Foreskin keratinocyte (primary cell): ENCODE measurements at places on chromosomes 12 and 14.

- no peak for DNase-seq
Measured at GRCh38 chr14:50774542-50775267, 56.3 kb downstream of the NIN start.

- peak; percentile 83 for DNase-seq
Measured at GRCh38 chr12:98439981-98440581, 75.3 kb upstream of the TMPO start.

GRCh38 chr12:45660330-45660729 lies 69.2 kb upstream of the ARID2 start:
- DNase-seq, result peak; percentile 89

DNA sequence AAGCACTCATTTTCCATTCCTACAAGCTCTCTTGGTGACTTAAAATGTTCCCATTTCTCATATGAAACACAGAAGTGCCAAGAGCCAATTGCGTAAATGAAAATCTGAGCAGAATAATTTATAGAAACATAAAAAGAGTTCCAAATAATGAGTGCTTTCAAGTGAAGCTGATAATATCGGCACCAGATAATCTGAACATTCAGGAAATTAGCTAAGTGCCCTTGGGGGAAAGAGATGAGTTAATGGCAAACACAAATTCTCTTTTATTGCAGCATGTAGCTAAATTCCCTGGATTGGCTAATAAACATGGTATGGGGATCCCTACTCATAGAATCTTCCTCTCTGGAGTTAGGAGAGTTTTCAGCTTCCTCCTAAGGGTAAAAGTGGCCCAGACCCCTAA lies 46.7 kb downstream of the DAD1 start:
- DNase-seq, result no peak

DNA sequence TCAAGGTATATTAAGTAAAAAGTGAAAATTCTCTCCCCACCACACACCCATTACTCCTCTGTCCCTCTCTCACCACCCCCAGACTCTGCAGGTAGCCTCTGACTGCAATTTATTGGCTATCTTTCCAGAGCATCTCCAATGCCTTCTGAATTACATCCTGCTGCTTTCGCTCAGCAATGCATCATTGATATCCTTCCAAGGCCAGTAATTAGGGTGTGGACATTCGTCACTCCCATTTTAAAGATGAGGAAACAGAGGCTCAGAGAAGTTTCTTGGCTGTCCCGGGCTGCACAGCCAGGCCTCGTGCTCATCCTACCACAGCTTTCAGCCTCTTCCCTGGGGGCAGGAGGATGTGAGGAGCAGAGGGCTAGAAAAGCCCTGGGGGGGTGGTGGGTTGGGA lies 23.6 kb upstream of the PGF start:
- no peak for DNase-seq
